Activated CD4-positive, alpha-beta T cell treated with anti-CD3 and anti-CD28 coated beads, Interleukin-2, amount 50 U/mL, for 48 hours (primary cell): ENCODE measurements at places on chromosomes 5 and 9.

GRCh38 chr5:141326088-141326854 lies 4.0 kb upstream of the PCDHGA1 start:
- peak; percentile 69 for DNase-seq

- no peak for DNase-seq
Observed at GRCh38 chr5:151672516-151672915, 14.2 kb downstream of the SPARC start.

DNA sequence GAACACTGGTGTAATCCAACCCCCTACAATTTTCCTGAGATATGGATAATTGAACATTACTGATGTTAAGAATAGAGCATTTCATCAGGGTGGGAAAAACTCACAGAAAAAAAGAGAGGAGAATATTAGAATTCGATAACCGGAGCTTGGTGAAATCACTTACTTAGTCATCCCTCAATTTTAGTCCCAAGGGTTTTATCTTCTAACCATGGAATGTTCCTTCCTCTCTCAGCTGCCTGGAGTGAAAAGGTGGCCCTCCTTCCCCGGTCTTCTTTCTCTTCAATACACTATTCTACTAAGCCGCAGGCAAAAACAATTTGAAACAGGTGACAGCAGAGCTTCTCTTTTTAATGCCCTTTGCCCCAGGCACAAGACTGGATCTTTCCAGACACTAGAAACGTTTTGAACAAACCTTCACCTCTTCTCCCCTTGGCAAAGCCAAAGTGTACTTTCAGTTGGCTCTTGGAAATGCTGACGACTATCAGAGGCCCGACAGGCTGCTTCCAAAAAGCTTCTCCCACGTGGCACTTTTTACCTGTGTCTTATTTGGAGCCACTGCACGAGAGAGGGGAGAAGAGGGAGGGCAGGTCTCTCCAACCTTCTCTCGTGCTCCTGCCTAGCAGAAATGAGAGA lies 543.9 kb downstream of the TLE1 start:
- no peak for DNase-seq

DNA sequence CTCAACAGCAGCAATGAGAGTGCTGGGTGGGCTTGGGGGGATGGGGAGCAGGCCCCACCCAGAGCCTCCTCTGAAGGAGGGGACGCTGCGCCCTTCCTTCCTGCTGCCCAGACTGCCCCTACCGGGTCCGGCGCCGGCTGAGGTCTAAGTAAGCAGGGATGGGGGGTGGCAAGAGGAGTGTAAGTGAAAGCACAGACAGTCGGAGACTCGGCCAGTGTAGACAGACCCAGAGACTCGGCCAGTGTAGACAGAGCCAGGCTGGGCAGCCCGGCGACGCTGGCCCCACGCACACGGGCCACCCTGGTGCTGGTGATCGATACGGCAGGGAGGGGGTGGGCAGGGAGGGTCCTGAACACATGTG lies 7.4 kb upstream of the ENTPD8 start:
- DNase-seq = no peak

GRCh38 chr9:134844821-134845220 lies 35.8 kb upstream of the FCN2 start:
- no peak for DNase-seq

- no peak for DNase-seq
Observed at GRCh38 chr9:114238472-114238871, 83.1 kb downstream of the COL27A1 start.

GRCh38 chr5:147051193-147051592 lies 172.6 kb upstream of the PPP2R2B start:
- no peak for DNase-seq

- DNase-seq = no peak
Observed at GRCh38 chr9:135341612-135342169, 137.9 kb upstream of the PPP1R26 start.

GRCh38 chr9:101528015-101528414 lies 5.6 kb upstream of the RNF20 start:
- no peak for DNase-seq

- DNase-seq = no peak
Observed at GRCh38 chr5:134006115-134006514, 1.3 kb upstream of the VDAC1 start.
